ENCODE measurements at places on chromosomes 6 and 20.

DNA sequence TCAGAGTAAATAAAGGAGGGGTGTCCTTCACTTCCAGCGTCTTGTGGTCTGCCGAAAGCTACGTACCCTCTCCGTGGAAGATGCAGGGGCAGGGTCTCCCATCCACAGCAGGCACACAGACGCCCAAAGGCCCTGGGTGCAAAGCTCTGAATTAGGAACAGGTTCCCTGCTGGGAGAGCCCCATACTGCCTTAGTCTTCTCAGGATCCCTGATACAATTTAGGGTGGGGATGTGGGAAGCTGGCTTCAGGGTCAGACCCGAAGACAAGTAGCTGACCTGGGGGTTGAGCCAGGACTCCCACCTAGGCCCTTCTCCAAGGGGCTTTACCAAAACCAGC lies 74.1 kb downstream of the TTLL2 start:
- DNase-seq, result no peak

DNA sequence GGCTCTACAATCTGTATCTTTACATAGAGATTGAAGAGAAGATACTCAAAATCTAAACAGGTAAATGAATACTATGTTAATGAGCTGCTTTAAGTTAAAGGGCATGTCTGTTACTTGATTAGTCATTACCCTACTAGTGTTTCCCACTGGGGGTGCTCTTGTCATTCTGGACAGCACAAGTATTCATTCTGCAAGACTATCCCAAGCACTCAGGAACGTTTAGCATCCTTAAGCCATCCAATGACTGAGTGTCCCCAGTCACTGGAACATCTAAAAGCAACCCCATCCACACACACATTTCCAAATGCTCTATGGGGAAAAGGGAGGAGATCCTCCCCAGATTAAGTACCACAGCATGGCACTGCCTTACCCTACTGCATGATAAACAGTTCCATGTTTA lies 25.7 kb downstream of the EZR start:
- DNase-seq, result no peak

DNA sequence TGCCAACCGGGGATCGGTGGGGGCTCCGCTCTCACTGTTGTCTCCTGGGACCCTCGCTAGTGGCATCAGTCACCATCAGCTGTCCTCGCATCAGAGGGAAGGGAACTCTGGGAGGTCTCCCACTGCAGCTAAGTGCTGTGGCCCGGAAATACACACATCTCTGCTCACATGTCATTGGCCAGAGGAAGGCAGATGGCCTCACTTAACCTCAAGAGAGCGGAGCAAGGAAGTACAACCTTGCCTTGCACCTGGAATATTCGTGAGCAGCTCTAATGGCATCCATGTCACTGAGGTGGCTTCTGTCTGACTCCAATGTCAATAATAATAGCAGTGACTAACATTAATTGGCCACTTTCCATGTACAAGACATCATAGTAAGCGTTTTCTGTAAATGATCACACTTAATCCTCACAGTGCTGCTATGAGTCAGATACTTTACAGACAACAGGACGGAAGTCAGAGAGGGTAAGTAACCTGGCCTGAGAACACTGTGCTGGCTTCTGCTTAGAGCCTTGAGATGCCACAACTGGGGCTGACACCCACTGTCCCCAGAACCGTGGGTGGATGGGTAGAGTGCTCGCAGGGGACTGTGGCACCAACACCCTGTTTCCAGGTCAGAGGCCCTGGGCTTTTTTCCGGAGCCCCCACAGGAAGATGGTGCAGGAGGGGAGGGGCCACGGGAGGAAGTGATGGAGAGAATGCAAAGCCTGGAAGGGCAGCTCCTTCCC lies 6.0 kb downstream of the LHFPL5 start:
- DNase-seq, result no peak

GRCh38 chr6:108727966-108728730 lies 120.1 kb upstream of the ARMC2 start:
- no peak for DNase-seq

GRCh38 chr6:148534871-148535270 lies 192.2 kb downstream of the SASH1 start:
- DNase-seq, result no peak

Measured in activated CD8-positive, alpha-beta memory T cell treated with anti-CD3 and anti-CD28 coated beads for 48 hours (primary cell).